GM12864 (cell line): ENCODE measurements at places on chromosomes 6 and 20.

DNA sequence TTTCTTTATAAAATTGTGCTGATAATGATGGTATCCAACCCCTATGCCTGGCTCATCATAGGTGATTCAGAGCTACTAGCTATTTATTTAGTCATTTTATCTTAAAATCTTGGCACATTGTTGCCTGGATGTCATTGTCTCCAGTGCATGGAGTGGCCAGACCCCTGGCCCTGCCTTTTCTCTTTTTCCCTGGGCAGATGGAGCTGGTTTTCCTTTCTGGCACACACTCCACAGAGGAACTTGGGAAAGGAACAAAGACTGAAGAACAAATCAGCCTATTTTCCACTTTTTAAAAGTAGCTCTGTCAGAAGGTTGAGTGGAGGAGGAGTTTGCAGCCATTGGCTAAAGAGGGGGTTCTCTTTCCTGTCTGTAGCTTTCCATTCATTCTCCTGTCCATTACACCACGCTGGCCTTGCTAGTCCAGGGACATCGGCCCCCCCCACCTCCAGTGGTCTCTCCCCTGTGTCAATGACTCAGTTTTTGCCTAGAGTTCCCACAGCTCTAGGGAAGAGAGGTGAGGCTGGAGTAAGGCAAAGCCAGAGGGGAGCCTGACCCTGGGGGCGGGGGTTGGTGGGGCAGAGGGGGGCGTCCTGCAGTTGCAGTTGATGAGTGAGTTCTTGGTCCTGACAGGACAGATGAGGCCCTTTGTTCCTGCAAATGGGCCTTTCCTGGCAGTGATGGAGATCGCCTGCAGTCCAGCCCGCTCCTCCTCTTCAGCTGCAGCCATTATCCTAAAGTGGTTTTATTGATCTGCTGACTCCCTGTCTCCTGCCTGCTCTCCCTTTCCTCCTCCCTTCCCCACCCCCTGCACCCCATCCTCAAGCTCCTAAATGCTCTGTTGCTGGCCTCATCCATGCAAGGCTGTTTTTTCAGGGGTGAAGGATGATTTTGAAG lies 774.5 kb downstream of the DHX35 start:
- no peak for DNase-seq

GRCh38 chr20:5198651-5198924 lies 71.8 kb downstream of the CDS2 start:
- DNase-seq: no peak

DNA sequence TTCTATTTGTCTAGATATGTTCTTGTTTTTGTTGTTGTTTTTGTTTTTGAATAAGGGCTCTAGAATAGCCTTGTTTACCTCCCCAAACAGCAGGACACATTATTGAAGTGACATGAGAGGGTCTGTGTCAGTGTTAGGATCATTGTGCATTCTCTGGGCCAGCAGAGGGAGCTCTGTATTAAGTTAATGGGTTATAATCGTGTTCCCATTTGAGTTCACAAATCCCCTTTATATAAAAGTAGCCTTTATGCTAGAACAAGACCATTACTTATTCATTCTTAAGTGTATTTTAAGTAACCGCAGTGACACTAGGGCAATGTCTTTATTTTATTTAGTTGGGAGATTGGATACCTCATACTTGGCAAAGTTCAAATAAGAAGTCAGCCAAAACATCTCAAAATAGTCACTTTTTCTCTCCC lies 44.8 kb downstream of the STK4 start:
- DNase-seq: no peak

DNA sequence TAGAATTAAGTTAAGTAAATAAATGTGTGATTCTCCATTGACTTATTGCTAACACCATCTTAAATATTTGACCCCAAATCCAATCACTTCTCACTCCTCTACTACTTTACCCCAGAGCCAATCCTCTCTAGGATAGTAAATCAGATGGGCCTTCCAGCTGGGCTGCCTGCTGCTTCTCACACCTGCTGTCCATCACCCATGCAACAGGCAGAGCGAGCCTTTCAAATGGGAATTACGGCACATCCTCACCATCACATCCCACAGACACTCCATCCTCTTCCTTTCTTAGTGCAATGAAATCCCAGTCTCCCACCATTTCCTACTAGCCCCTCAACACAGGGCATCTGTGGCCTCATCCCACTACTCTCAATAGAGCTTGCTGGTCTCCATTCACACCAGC lies 34.0 kb downstream of the HLA-F start:
- DNase-seq: no peak

DNA sequence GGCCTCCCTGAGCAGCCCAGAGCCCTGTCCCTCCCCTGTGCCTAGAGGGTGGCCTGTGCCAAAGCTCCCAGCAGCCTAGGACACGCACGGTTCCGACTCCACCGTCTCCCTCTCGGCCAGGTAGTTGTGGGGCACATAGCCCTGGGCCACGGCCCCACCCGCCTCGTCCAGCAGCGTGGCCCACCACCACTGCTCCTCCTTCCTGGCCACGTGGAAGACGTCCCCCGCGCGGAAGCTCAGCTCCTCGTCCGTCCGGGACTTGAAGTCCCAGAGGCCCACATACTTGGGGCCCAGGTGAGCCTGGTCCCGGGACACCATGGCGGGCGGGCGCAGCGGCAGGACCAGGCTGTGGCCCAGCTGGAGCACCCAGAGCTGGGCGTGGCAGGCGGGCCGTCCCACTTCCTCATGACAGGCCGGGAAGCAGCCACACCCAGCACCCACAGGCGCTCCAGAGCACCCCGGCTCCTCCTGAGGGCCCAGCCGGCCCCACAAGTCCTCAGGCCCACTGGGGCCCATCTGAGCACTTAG lies at the start of gene PTK6:
Gene PTK6, minus strand, starts transcription at position 380 of the 528 bp plus-strand sequence. Its CDS starts 62 bp downstream, at position 318.
- no peak for DNase-seq

DNA sequence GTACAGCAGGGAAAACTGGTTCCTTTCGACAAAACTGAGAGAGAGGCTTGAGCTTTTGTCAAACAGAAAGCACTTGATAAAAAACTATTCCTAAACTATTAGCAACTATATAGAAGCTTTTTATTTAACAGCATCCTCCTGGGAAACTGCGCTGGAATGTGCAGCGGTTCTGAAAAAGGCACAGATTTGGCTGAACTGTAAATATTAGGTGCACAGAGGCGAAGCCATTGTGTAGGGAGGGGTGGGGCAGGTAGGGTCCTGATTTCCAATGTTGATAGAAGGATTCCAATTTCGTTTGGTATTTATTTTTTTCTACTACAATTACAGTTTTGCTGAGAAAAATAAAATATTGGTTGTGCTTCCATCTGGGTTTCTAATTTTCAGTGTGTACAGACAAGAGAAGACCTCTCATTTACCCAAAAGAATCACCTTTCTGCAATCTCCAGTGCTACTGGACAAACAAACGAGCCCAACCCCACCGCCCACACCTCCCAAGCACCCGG lies 698 bp upstream of the SH3BGRL2 start:
- no peak for DNase-seq

GRCh38 chr6:30600451-30600961 lies 16.5 kb downstream of the PPP1R10 start:
- DNase-seq: no peak

- DNase-seq: no peak
Measured at GRCh38 chr6:137827977-137828810, 38.9 kb upstream of the TNFAIP3 start.

- DNase-seq: no peak
Measured at GRCh38 chr6:66173587-66173986, 466.6 kb upstream of the EYS start.

GRCh38 chr6:25829375-25829774 lies 2.5 kb downstream of the SLC17A1 start:
- peak; percentile 12 for DNase-seq

GRCh38 chr20:40677343-40677924 lies 11.6 kb downstream of the MAFB start:
- no peak for DNase-seq

DNA sequence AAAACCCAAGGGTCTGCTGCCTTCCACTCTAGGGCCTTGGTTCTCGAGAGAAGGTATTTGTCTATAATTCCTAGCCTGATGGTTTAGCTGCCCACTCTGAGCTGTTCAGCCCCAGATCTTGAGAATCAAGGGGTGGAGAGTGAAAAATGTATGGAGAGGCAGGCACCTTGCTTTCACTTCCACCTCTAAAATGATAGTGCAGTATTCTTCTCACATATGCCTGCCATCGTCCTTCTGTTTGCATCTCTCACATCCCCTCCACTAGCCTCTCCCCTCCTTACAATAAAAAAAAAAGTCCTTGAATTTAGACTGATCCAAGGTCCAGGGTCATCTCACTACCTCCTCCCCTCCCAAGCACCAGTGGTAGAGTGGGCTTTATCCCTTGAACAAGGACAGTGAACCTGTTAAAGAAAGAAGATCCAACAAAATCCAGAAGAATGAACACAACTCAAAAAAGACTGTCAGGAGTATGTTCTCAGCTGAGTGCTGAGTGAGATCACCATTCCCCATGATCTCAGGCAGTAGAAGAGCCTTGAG lies 104.2 kb downstream of the HIVEP1 start:
- no peak for DNase-seq

DNA sequence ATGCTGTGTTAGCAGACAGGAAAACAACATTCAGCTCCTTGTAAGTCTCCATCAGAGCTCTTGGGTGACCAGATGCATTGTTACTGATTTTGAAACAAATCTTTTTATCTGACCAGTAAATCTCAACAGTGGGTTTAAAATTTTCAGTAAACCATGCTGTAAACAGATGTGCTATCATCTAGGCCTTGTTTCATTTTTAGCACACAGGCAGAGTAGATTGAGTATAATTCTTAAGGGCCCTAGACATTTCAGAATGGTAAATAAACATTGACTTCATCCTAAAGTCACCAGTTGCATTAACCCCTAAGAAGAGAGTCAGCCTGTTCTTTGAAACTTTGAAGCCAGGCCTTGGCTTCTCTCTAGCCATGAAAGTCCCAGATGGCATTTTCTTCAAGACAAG lies 237.2 kb upstream of the BMP2 start:
- DNase-seq: no peak

DNA sequence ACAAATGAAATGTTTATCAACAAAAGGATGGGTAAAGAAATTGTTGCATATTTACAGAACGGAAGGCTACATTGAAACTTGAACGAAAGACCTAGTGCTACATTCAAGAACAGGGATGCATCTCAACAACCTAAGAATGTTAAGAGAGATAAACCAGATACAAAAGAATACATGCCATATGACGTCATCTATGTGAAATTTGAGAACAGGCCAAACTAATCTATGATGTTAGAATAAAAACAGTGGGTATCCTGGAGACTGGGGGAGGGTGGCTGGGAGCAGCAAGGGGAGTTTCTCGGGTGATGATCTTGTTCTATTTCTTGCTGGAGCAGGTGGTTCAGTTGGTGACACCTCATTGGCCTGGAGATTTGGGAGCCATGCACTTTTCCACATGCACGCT lies 81.5 kb downstream of the SULF2 start:
- no peak for DNase-seq

DNA sequence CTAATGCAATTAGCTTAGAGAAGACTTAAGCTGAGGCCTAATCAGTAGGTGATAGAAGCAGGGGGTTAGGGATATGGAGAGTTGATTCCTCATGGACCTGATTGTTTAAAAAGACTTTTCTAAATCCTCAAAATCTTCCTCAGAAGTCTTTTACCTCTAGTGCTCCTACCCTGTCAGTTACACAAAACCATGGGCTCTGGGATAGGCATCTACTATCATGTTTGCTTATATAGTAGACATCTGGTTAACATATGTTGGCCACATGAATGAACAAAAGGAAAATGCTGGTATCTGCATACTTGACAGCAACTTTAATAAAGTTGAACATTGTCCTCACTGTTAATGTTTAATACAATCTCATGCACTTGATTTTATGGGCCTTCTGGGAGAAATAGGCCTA lies 61.5 kb upstream of the FKBP1C start:
- no peak for DNase-seq

GRCh38 chr6:108721286-108721685 lies 126.9 kb upstream of the ARMC2 start:
- no peak for DNase-seq

- no peak for DNase-seq
Measured at GRCh38 chr20:58577139-58577806, 62.1 kb upstream of the APCDD1L start.

DNA sequence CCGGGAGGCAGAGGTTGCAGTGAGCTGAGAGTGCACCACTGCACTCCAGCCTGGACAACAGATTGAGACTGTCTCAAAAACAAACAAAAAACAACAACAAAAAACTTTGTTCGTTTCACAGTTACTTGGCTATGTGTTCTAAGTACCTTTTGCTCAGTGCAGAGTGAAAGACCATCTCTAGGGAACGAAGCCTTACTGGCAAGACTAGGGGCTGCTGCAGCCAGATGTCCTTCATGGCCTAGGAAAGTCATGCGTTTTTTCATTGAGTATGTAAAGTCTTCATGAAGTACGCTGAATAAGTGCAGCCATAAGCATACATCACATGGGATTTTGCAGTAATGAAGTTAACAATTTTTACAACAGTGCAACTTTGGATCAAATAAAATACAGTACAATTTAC lies 111.1 kb downstream of the JARID2 start:
- DNase-seq: no peak

DNA sequence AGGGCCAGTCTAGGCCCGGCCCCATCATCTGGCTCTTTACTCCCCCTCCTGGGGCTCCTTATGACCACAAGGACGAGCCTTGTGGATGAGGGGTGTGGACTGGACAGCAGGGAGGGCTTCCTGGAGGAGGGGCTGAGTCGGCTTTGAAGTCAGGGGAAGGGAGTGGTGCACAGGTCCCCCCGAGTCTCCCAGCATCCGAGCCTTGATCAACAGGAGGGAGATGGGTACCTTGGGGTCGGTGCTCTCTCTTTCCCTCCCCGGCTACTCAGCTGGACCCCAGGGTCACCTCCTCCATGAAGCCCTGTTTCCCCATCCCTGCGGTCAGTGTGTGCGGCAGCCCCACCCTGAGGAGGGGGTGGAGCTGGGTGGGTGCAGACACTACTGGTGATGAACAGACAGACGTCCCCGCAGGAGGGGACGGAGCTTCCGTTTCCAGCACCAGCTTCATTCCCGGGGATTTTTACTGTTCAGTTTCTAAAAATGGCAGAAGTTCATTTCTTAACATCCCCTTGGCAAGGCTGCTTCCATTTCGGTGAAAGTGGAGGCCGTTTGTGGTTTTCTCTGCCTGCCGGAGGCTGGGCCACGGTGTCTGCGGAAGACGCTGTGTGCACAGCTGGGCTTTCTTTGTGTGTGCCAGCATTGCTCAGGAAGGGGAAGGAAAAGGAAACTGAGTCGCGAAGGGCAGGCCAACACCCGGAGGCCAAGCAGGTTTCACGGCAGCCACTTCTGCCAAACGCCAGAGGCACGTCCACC lies 19.6 kb downstream of the NTSR1 start:
- DNase-seq: no peak

- DNase-seq: no peak
Measured at GRCh38 chr20:60690771-60691170, 561.3 kb upstream of the CDH4 start.

GRCh38 chr6:145213614-145214013 lies 521.7 kb downstream of the EPM2A start:
- DNase-seq: no peak

GRCh38 chr6:116152620-116153019 lies 26.7 kb upstream of the COL10A1 start:
- DNase-seq: no peak

DNA sequence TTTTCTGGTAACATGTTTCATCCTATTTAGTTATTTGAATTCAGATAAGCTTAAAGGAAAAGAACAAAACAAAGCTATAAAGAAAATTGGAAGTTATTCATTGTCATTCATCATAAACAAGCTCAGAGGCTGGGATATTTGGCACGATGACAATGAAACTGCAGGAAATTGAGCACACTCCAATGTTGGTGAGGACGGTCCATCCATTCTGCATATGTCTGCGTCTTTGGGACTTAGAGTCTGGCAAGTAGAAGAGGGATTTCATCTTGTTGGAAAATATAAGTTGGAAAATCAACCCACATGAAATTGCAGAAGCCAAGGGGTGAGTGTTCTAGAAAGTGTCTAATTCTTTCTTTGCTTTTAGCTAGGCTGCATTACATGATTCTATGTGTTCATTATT lies 78.4 kb downstream of the HDGFL1 start:
- no peak for DNase-seq
